GM04504 (cell line): ENCODE measurements at places on chromosomes 11 and 22.
A peak's percentile ranks its signal among the peaks of the same experiment; 100 is the strongest.

DNA sequence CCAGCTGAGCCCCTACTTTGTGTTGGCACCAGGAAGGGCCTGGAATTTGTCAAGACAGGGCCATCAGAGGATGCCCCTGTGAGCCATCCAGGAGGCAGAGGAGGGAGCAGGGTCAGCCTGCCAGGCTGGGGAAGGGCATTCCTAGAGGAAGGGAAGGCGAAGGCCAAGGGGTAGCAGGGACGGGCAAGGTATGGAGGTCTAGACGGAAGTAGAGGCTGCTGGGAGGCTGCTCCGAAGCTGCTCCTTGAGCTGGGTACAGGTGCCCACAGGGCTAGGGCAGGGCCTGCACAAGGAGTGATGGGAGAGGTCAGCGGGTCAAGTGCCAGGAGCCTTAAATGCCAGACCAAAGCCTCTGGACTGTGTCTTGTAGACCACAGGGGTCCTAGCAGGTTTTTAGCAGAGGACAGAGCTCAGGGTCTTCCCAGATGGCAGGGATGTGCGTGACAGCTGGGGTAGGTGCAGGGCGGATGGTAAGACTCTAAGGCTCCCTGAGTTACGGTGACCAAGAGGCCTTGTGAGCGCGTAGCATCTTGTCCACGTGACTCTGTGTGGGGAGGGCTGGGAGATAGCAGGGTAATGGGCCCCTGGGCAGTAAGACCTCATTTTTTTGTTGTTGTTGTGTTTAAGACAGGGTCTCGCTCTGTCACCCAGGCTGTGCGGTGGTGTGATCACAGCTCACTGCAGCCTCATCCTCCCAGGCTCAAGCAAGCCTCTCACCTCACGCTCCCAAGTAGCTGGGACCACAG, 31.7 kb upstream of the CSNK1E start:
- DNase-seq = no peak

- no peak for DNase-seq
Observed at GRCh38 chr11:33953289-33953688, 61.4 kb upstream of the LMO2 start.

- DNase-seq = no peak
Observed at GRCh38 chr11:128415539-128415938, 171.8 kb downstream of the ETS1 start.

- DNase-seq = no peak
Observed at GRCh38 chr22:48366591-48366990, 1461.1 kb downstream of the BRD1 start.

- DNase-seq = no peak
Observed at GRCh38 chr22:24430431-24431308, 3.3 kb downstream of the ADORA2A start.

GRCh38 chr11:78714539-78714938, 139.9 kb upstream of the NARS2 start:
- DNase-seq = no peak

GRCh38 chr11:67699521-67699920, 25.1 kb upstream of the ALDH3B2 start:
- no peak for DNase-seq

- no peak for DNase-seq
Observed at GRCh38 chr11:77211594-77212251, 83.7 kb downstream of the MYO7A start.

DNA sequence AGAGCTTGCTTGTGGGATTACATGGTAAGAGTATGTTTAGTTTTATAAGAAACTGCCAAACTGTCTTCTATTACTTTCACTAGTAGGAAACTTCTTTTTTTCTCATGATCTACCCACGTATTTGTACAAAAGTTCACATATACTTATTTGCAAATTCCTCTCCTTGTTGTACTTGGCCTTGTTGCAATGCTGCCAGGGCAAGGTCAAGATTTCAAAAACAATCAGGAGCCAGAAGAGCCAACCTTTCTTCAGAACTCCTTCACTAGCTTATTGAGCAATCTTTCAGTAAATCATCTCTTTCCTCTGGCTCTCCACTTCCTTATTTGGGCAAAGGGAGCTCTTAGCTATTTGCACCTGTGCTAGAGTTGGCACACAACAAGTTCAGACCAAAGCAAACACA, 9.7 kb downstream of the SRSF8 start:
- DNase-seq = no peak

DNA sequence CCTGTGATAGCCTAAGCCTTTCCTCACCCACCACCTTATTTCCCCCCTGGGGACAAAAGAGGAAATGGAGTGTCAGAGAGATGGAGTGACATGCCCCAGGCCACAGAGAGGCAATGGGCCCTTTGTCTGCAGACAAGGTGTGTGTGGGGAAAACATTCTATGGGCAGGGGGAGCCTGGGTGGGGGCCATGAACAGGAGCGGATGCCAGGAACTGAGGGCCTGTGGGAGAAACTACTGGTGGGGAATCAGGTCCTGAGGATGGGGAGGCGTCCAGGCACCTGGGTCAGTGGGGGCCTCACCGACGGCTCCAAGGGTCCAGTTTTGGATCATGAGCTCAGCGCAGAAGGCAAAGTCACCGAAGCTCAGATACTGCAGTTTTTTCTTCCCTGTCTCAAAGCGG, 3.0 kb downstream of the FIBP start:
- DNase-seq = no peak

DNA sequence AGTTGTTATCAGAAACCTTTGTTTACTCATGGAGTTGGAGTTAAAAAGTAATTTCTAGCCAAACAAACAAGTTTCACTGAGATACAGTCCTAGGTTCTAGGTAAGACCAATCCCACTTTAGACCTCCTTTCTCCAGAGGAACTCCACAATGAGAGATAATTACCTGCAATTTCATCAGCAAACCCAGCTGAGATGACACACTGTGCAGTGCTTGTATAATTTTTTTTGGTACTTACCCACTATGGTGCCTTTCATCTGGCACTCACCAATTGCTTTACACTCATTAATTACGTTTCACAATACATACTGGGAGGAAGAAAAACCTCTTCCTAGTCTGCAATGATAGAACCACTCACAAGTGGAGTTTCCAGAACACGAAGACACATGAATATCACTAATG, 1.8 kb upstream of the MUC15 start:
- DNase-seq = no peak

DNA sequence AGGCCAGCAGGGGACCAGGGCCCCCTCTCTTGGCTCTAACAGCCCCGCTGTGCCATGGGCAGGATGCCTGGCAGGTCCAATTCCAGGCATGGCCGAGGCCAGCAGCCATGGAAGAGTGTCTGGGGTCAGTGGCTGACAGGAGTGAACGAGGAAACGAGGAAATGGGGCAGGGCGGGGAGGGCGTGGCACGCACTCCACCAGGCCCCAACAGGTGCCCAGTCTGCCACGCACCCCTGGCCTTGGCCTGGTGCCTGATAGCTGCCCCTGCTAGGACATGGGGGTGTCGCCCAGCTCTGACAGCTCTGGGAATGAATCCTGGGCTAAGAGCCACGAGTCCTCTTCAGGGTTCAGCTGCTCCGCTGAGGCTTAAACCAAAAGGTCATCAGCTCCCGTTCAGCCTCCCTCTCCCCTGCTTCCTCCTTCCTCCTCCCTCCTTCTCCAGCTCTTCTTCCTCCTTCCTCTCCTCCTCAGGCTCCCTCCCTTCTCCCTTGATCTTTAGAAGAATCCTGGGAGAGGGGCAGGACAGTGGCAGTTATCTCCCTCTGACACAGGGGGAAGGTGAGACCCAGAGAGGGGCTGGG, 11.5 kb upstream of the TBC1D22A start:
- DNase-seq = no peak

GRCh38 chr11:75477614-75477935, 44.6 kb upstream of the KLHL35 start:
- no peak for DNase-seq

DNA sequence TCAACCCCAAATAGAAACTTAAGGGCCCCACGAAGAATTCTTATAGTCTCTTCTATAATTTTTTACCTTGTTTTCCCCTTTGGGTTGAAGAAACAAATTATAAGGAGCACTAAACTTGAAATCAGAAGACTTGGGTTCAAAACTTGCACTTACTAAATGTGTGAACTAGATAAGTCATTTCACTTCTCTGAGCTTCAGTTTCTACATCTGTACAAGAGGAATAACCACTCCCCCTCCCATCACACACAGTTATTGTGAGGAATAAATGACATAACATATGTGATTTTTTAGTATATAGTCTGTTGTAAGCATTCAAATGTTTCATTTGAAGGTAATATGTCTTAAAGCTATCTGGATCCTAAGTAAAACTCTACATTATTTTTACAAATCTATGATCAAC, 78.8 kb downstream of the LIF start:
- DNase-seq = no peak

GRCh38 chr11:95849087-95849825, 59.0 kb downstream of the CEP57 start:
- no peak for DNase-seq

- no peak for DNase-seq
Observed at GRCh38 chr22:22802339-22802970, 85.2 kb upstream of the IGLL5 start.

DNA sequence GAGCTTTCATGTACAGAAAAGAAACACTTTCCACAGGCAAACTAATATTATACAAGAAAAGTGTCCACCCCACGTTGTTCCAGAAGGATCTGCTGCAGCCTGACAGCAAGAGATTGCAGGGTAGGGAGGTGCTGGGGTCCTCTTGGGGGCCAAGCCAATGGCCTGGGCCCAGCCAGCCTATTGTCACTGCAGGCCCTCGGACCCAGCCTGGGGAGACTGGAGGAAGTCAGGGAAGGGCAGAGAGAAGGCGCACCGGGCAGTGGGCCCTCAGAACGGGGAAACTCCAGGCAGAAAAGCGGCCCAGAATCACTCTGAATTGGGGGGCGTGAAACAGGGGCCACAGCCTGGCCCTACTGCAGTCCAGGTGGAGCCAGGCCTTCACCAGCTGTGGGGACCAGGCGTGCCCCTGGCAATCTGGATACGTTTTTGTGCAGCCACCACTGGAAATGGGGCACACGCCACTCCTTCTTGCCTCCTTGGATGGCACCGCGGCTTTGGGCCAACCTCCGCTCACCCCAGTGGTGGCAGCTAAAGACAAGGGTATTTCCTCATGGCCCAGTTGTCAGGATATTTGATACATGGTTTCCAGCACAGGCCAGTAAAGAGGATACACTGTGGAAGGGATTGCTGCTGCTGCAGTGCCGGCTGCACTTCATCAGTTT, 3.9 kb upstream of the NAP1L4 start:
- no peak for DNase-seq

DNA sequence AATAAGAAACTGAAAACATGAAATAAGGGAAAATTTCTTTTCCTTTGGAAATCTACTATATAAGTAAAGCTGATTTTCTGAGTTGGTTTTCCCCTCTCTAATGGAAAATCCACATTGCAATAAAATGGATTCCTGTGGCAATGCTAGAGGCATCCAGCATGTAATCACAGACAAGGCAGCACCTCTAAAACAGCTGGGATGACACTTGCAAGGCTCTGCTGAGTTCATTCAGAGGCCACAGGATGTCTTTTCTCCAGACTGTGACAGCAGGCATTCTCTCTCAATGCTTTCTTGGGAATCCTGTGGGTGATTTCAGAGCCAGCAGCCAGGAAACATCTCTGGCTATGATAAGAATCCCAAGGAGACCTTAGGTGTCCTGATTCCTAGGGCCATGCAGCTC, 201.3 kb upstream of the BLID start:
- DNase-seq = peak; percentile 51
